ENCODE measurements at places on chromosomes 5 and 9. TPM values are rescaled to one million over a fixed set of nuclear protein-coding genes. Genes with fewer than 3 reads are reported as not detected.

DNA sequence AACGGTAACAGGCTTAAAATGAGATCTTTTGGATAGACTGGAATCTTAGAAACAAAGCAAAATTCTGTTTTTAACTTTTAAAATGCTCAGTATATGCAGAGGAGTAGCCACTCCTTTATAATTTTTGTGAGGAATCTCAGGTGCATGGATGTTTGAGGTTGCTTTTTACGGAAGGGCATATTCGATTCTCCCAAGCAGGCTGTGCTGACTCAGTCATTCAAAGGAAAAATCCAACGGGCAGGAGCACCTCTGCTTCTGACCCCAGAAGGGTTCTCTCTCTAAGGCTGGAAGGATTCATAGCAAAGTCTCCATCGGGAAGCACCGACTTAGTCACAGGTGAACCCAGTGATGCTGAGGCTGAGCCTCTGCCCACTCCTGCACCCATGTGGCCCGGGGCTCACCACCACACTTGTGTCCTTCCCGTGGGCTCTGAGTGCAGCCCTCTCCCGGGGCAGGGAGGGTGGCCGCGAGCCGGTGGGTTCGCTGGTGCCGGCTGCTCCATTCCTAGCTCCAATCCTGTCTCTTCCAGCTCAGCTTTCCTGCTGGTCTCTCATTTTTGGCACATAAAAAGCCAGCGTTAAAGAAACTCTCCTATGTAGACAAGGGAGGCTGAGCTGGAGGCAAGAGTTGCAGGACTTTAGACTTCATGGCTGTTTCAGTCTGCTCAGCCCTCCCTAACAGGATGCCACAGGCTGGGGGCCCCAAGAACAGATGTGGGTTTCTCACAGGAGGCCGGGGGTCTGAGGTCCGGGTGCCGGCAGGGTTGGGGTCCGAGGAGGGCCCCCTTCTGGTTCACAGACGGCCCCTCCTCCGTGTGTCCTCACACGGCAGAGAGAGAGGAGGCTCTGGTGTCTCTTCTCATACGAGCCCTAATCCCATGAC, 135.6 kb upstream of the LPCAT1 start:
- no peak for ATAC-seq

DNA sequence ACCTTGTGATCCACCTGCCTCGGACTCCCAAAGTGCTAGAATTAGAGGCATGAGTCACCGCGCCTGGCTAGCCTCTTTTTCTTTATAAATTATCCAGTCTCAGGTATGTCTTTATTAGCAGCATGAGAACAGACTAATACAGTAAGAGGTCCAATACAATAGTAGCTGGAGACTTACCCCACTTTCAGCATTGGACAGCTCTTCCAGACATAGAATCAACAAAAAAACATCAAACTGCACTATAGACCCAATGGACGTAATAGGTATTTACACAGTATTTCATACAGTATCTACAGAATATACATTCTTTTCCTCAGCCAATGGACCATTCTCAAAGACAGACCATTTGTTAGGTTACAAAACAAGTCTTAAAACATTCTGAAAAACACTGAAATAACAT, 6.1 kb upstream of the RCL1 start:
- ATAC-seq: no peak

DNA sequence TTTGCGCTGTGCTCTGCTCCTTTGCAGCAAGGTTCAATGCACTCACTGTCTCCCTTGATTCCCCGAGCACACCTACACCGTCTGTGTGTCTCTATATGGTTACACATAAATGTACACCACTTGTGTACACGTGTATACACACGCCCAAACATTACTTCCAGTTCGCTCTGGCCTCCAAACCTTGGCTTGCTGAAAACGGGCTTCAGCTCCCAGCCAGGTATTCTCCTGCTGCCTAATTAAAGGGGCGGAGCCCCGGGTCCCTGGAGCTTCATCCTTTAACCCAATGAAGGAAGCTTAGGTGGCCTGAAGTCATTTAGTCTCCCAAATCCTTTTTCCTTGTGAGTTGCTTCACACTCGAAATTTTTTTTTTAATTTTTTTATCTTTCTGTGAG, 4.6 kb downstream of the ISL1 start:
- no peak for ATAC-seq

- no peak for ATAC-seq
Measured at GRCh38 chr5:139282197-139282557, 11.4 kb upstream of the MATR3 start.

GRCh38 chr9:20417373-20418080, 204.8 kb downstream of the MLLT3 start:
- no peak for ATAC-seq

DNA sequence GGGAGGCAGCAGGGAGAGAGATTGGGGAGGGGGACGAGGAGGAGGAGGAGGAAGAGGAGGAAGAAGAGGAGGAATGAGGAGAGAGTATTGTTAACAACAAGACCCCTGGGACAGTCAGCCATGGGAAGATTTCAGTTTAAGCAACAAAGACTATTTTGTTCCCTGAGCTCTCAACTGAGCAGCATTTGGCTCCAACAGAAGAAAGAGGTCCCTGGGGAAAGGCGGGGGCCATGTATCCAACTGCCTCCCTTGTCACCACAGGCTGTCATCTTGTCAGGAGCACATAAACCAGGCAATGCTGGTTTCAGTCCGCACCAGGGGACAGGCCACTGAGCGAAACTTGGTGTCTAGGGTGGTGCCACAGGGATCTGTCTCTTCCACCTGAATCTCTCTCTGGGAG, 316.1 kb downstream of the TLE1 start:
- no peak for ATAC-seq

GEMIN5 gene
- total RNA-seq: 11.0 TPM

SPINK7 gene
- total RNA-seq: 138 TPM

Data from esophagus mucosa (tissue), 1 donor.